Hair follicular keratinocyte (primary cell): ENCODE measurements at places on chromosomes 4 and X. TPM values are rescaled to one million over a fixed set of nuclear protein-coding genes. Genes with fewer than 3 reads are reported as not detected.

The HTN3 gene
- total RNA-seq: not detected in 2 replicates

The RIBC1 gene
- 1.0 and 1.3 TPM in 2 replicates for total RNA-seq

The MAGEA9B gene
- not detected in 2 replicates for total RNA-seq

The UCHL1 gene
- total RNA-seq: 18.3 and 23.0 TPM in 2 replicates

The NFXL1 gene
- 7.7 and 8.2 TPM in 2 replicates for total RNA-seq

The XPNPEP2 gene
- not detected in 2 replicates for total RNA-seq
